ENCODE measurements at places on chromosomes 6 and 20.

DNA sequence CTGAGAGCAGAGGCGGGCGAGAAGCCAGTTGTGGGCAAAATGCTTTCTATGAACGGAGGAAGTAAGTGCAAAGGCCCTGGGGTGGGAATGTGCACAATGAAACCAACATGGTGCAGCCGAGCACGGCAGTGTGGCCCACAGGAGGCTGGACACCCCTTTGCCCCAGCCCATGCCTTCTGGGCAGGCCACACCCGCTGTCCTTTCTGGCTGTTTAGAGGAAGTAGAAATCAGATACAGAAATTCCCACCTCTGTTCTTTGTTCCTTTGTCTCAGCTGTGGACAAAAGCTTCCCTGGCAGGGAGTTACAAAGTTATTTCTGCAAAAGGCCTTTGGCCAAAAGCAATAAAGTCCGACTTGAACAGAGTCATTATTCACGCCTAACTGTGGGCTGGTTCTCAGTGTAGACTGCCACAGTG, 11.9 kb downstream of the SULF2 start:
- DNase-seq, result no peak

- no peak for DNase-seq
These were observed 109.6 kb upstream of the BACH2 start for GRCh38 chr6:90406142-90406794.

DNA sequence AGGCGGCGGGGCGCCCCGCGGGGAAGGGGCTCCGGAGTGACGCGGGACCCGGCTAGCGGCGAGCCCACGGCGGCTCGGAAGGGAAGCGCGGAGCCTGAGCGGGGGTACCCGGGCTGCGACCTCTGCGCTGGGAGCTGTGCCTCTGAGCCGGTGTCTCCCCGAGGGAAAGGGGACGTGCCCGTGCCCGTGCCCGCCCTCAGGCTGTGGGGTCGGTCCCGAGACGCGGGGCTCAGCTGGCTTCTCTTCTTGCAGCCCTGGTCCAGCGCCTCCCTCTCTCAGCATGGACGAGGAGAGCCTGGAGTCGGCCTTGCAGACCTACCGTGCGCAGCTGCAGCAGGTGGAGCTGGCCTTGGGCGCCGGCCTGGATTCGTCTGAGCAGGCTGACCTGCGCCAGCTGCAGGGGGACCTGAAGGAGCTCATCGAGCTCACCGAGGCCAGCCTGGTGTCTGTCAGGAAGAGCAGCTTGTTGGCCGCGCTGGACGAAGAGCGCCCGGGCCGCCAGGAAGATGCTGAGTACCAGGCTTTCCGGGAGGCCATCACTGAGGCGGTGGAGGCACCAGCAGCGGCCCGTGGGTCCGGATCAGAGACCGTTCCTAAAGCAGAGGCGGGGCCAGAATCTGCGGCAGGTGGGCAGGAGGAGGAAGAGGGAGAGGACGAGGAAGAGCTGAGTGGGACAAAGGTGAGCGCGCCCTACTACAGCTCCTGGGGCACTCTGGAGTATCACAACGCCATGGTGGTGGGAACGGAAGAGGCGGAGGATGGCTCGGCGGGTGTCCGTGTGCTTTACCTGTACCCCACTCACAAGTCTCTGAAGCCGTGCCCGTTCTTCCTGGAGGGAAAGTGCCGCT, 686 bp downstream of the ZGPAT start:
- no peak for DNase-seq

- DNase-seq, result no peak
These were observed 63.9 kb downstream of the TMEM242 start for GRCh38 chr6:157259443-157259842.

- DNase-seq, result no peak
These were observed 294.7 kb downstream of the KHDC1L start for GRCh38 chr6:72930556-72931132.

DNA sequence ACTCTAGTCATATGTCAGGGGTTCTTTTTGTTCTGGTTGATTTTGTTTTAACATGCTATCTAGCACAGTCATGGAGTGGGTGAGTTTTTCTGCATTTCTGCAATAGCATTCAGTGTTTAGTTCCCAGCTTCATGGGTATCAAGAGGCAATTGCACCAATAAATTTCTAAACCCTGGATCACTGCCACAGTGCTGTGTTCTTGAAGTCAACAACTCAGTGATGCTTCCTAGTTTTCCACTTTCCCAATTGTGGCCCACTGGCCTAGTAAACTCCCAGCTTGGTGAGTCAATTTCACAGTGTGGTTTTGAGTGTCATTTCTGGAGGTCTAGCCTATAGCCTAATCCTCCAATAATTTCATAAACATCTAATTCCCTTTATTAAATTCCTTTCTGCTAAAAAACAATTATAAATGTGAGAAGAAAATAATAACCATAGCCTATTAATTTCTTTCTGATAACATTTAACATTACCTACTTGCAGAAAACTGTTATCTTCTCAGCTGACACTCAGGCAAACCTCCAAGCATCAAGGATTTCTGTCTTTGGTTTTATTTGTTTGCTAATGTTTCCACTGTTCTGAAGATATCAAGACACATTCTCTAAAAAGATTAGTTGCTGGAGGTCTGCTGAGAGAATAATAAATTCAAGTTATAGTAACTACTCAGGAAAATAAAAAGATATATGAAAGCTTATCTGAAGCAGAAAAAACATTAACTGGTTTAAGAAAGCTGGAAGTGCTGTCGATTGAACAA, 89.9 kb downstream of the PDE7B start:
- no peak for DNase-seq

Data from SK-N-DZ (cell line).